Stimulated activated CD4-positive, alpha-beta T cell treated with anti-CD3 and anti-CD28 coated beads, Interleukin-1b, Interleukin-23, amount 100 ng/mL, for 48 hours (primary cell): ENCODE measurements at places on chromosomes 1 and 21.

- peak; percentile 38 for DNase-seq
Observed at GRCh38 chr1:36300526-36300925, 5.6 kb upstream of the SH3D21 start.

- DNase-seq, result no peak
Observed at GRCh38 chr1:190226006-190226405, 251.7 kb downstream of the BRINP3 start.

- no peak for DNase-seq
Observed at GRCh38 chr1:193270996-193271395, 84.6 kb upstream of the B3GALT2 start.

DNA sequence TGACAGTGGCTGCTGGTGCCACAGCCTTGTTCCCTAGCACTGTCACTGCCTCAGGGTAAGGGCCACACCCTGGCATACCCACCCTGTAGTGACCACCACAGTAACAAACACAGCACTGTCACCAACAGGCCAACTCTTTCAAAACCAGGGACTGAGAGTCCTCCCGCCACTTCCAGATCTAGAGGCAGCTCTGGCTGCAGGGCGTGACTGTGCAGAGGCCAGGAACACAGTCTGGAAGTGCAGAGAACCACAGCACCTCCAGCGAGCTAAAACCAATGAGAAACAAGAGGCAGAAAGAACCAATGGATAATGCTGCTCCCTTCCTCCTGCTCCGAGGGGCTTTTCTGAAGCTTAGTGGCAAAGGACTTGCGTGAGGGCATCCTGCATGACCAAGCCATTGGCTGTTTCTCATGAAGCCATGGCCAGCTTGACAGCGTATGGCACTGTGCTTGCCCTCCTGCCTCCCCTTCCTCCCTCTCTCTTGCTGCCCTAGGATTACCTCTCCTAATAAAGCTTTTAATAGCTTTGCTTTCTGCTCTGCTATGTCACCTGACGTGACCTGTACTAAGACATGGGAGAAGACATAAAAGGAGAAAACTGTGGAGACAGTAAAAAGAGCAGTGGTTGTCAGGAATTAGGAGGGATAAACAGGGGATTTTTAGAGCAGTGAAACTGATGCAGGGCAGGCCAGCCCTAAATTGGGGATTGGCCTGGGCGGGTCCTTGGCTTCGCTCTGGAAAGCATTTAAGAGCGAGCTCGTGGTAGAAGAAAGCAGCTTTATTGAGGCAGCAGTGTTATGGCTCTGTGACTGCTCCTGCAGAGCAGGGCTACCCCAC, 7.2 kb downstream of the PARP1 start:
- DNase-seq, result no peak

- no peak for DNase-seq
Observed at GRCh38 chr1:59013276-59013927, 229.6 kb upstream of the JUN start.

- no peak for DNase-seq
Observed at GRCh38 chr21:45162115-45162514, 87.7 kb downstream of the ADARB1 start.
